Activated T-cell treated with anti-CD3 and anti-CD28 coated beads, Interleukin-2, amount 50 U/mL, for 1 hour (primary cell): ENCODE measurements at places on chromosomes 5 and 9.

DNA sequence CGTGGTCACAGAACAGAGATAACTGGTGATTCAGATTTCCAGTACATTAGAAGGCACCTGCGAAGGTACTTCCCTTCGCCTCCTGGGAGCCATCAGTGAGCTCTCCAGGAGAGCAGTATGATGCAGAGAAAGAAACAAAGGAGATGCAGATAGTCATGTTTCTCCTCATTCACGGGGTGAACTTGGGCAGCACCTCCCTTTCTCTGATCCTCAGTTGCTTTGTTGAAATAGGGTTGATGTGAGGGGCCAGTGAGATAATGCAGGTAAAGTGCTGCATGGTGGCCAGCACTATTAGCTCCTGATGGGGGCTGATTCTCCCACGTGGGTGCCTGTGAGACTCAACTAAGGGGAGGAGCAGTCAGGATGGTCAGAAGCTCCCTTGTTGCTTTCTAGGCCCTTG, 46.6 kb upstream of the ZNF169 start:
- no peak for DNase-seq

DNA sequence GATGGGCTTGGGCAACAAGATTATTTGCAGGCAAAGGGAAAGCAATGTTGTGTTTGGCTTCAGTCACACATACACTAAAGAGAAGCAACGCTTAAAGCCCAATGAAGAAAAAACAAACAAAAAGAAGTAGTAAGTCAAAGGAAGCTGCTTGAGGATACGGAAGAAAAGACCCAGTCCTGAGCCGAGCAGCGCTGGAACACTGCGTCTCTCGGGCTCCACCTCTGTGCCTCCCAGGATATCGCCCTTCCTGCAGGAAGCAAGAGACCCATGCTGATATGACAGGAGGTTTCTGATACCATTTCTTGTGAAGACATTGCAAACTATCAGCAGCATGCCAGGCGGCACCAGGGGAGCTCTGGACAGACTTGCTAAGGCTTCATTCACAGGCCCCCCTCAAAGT, 9.9 kb downstream of the GNAQ start:
- DNase-seq, result no peak

DNA sequence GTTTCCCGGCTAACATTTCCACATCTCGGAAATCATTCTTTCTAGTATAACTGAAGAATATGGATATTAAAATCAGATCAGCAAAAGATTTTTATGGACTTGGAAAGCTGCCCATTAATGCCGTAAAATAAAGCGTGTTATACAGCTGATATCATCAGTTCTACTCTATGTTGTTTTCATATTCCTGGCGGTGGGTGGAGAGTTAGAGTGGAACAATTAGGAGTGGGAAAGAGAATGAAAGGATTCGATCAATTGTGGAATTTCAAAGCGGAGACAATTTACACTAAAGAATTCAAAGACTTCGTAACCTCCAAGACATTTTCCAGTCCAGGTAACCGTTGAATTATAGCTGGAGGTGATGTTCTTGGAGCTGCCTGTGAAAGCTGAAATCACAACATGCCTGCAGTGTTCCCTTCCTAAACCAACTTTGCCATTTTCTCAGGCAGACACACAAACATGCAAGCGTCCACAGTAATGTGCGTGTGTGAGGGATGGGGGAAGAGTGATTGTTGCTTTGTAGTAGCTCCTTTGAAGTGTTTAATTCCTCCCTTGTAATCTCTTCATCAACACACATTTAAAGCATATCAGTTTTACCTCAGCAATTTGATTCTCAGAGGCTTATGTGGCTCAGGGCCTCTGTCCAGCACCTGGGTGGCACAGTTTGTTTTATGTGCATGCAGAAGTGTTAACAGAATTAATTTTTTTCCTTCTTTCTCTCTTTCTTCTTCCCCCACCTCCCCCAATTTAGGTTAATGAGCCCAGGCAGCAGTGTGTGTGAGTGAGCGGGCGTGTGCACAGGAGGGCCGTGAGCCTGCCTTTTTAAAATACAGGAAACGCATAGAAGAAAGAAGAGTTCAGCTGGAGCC, 544.1 kb downstream of the RAB3C start:
- no peak for DNase-seq

DNA sequence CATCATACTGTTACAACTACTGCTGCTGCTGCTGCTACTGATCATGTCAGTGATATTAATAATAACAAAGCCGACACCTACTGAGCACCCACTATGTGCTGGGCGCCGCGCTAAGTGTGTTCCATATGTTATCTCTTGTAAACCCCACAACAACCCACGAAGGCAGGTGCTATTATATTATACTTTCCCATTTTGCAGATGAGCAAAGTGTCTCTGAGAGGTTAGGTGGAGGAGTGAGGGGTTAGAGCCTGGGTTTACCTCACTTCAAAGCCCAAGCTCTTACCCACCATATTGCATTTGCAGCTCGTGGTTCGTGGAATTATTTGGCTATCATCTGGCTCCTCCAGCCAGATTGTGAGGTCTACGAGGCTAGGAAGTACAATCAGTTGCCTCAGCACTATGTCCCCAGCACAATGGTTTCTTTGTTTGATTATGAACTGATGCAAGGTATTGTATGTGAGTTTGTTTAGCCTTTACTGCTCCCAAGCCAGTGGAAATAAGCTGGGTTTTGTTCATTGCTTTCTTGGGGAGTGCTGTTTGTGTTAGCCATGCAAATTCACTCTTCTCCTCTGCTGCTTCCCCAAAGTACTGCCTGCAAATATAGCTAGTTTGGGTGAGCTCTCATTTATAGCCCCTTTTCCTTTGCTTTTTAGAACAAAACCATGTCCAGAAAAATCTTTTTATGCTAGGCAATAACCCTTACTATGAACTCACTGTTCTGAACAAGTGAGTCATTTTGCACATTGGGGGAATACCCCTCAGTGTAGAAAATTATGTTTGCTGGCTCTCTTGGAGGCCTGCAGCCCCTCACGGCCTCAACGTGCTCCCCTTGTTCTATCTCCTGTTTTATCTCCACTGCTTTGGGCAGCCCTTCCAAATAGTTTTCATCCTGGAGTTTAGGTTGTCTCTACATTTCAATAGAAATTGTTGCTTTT, 47.9 kb downstream of the ALG2 start:
- DNase-seq, result no peak

DNA sequence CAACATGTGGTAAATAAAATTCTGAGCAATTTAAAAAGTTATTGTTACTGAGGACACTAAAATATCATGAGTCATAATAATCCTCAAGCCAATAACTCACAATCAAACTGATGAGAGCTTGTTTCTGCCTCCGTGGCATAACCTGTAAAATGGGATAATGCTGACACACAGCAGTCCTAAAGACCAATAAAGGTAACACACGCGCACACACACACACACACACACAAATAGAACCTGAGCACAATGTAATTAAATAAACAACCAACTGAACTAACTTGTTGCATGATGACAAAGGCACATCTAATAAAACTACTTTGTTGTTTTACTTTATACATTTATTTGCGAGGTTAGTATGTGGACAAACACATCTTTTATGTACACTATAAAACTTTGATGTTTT, 358.2 kb downstream of the BNC2 start:
- no peak for DNase-seq

GRCh38 chr5:129746876-129747275, 1.0 kb upstream of the MINAR2 start:
- DNase-seq, result no peak

GRCh38 chr5:137490591-137490990, 8.5 kb downstream of the SPOCK1 start:
- DNase-seq, result no peak

DNA sequence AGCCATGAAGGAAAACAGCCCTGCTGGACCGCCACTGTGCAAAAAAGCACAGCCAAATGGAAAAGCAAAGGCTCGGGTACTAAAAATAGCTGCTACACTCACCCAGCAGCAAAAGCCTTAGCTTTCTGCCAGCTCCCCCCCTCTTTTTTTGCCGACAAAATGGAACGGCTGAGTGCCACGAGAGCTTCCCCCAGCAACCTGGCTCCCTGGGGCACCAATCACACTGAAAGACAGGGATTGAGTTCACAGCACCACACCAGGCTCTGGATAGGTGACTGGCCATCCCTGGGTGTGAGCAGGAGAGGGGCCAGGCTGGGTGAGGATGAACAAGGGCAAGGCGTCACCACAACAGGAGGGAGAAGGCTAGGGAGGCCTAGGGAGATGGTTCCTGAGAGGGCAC, 66.7 kb downstream of the SIL1 start:
- DNase-seq, result no peak

DNA sequence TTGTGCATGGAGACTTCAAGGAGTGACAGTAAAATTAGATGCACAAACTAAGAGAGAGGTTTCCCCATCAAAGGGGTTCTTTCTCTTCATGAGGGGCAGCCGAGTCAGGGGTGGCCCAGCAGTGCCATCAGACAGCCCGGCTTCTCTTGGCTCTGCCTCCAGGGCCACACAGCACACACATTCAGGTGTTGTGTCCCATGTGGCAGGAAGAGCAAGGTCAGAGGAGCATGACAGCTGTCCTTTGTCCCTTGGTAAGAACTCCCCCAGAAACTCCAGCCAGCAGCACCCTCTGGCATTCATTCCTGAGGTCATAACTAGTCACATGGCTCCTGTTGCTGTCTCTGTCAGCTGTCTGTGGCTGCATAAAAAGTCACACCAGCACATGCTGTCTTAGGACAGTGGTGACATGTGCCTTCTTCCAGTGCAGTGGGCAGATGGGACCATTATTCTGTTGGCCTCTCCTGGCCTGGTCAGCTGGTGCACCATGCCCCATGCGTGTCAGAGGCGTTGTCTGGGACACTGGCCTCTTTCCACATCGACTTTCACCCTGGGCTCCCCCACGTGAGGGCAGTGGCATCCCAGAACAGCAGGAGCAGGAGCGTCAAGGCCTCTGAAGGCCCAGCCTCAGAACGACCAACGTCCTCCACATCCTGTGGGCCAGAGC, 78.4 kb upstream of the OTULINL start:
- no peak for DNase-seq

DNA sequence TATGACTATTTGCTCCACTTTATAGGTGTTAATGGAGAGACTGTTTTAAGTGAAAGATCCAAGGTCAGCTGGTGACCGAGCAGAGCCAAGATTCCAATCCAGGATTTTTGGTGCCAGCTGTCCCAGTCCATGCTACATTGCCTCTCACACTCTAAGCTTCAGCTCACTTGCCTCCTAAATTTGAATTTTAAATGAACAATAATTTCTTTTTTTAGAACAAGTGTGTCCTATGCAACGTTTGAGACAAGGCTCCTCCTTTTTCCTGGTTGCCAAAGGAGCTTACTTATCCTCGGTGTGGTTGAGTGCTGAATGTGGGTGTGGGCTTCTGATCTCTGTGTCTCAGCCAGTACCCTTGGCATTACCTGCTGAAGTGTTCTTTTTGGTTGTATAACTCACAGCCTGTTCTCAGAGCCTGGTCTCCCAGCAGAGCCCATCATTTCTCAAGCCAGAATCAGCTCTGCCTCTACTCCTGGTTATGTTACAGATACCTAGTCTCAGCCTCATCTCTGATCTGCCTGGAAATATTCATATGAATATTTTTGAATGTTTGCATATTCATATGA, 4.0 kb upstream of the PRRC1 start:
- DNase-seq, result no peak

- DNase-seq, result no peak
These were observed 131.1 kb upstream of the PHYKPL start for GRCh38 chr5:178363501-178364325.

GRCh38 chr5:566636-567309, 42.5 kb upstream of the SLC9A3 start:
- no peak for DNase-seq

GRCh38 chr9:116020146-116020545, 133.4 kb upstream of the PAPPA start:
- DNase-seq, result no peak

GRCh38 chr5:172533399-172534228, 79.3 kb upstream of the SH3PXD2B start:
- no peak for DNase-seq

GRCh38 chr5:132354381-132355139, 14.9 kb upstream of the SLC22A5 start:
- DNase-seq, result no peak

DNA sequence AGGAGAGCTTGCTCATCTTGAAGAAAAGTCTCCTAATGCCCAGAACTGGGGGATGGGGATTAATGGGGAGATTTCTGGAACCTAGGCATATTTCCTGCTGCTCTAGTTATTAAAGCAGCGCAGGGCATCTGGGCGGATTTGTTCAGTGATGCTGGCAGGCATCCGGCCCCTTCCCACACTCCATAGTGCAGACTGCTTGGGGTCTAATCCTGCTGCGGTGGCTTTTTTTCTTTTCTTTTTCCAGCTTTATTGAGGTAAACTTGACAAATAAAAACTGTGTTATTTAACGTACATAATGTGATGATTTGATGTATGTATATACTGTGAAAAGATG, 30.7 kb downstream of the PPARGC1B start:
- no peak for DNase-seq

DNA sequence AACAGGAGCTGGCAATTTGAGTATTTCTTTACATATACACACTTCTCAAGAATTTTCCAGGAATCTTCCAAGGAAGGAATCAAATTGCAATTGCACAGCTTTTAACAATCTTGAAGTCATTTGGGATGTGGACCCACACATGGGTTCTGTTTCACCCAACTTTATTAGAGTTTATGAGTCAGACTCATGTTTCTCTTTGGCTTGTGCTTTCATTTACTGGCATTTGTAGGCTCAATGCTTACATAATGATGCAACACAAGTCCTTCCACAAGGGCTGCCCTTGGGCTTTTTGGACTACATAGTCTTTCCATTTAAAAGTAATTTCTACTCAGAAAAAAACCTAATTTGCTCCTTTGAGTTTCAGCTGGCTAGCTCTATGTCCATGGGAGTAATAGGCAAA, 4.6 kb upstream of the CDC37L1 start:
- DNase-seq, result no peak

GRCh38 chr9:103188781-103189350, 193.7 kb downstream of the CYLC2 start:
- no peak for DNase-seq

DNA sequence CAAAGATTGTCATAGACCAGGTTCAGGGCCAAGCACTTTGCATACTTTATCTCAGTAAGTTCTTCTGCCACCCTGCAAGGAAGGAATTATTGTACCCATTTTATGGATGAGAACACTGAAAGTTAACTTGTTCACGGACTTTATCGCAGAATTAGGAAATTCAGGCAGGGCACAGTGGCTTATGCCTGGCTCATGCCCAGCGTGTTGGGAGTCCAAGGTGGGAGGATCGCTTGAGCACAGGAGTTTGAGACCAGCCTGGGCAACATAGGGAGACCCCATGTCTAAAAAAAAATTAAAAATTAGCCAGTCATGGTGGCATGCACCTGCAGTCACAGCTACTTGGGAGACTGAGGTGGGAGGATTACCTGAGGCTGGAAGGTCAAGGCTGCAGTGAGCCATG, 72.4 kb downstream of the MFAP3 start:
- no peak for DNase-seq

GRCh38 chr9:84230355-84231145, 110.0 kb downstream of the SLC28A3 start:
- DNase-seq, result no peak

GRCh38 chr5:125190232-125191087, 444.0 kb upstream of the ZNF608 start:
- DNase-seq, result no peak

GRCh38 chr9:115212832-115213231, 94.9 kb upstream of the TNC start:
- DNase-seq, result no peak
